AG10803 (cell line): ENCODE measurements at places on chromosomes 2 and 18.

DNA sequence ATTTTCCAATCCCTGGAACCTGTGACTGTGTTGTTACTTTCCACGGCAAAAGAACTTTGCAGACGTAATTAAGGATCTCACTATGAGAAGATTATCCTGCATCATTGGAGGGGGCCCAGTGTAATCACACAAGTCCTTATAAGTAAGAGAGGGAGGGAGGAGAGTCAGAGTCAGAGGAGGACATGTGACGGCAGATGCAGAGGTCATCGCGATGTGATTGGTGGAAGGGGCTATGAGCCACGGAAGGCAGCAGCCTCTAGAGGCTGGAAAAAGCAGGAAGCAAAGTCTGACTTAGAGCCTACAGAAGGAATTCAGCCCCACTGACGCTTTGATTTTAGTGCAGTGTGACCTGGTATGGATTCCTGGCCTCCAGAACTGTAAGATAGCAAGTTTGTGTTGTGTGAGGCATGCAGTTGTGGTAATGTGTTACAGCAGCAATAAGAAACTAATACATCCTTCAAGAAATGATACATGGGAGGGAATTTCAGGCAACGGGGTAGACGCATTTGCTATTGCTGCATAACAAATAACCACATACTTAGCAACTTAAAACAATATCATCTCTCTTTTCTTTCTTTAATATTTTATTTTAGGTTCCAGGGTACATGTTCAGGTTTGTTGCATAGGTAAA is 112.7 kb upstream of the SERPINE2 start:
- DNase-seq, result no peak

GRCh38 chr2:127763776-127764175 is 47.2 kb downstream of the WDR33 start:
- DNase-seq, result peak; percentile 37

DNA sequence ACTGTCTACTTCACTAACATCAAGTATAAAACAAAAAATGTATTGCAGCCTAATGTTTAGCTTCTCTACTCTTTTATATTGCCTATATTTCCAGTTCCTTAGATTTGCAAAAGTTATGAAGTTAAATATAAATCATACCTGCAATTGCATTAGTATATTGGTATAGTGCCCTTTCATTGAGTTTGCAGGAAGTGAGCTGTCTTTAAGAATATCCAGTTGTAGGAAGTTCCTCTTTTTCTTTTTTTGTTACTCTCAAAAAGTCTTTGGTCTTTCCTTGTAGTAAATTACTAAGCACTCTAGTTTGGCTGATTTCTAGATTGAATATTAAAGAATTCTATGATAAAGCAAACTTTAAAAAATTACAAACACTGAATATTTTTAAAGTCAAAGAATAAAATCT is 71.3 kb upstream of the FN1 start:
- DNase-seq, result no peak

DNA sequence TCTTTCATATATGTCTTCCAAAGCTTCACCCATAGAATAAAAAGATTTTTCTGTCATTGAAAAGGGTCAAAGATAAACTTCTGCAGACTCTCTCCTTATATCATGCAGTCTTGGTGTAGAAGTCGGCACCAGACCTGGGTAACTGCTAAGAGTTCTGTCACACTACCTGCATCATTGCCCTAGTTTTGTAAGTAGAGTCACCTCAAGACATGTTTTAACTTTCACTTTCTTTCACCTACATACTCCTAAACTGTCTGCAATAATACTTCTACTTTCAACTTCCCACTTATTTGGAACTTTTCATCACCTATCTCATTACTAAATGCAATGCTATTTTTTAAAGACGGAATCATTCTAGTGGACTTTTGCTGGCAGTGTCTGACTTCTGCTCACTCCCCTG is 475.6 kb upstream of the VRK2 start:
- DNase-seq, result no peak

DNA sequence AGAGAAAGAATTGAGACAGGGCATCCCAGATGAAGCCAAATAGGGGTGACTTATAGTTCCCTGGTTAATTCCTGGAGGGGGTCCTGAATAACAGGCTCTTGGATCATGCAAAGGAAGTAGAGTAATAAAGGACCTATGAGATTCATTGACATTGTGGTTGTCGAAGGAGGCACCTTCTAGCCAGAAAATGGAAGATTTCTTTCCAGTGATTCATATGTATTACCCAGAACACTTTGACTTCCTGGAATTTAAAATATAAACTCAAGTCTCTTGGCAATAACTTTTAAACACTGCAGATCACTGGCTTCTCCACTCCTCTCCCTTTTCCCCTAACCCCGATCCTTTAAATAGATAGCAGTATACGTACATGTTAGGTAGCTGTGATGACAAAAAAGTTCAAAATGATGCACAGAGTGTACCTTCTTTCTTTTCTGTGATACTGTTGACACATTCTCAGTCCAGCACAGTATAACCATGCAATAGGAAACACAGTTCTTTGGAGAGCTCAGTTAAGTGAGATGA is 211.8 kb downstream of the LTBP1 start:
- peak; percentile 53 for DNase-seq

DNA sequence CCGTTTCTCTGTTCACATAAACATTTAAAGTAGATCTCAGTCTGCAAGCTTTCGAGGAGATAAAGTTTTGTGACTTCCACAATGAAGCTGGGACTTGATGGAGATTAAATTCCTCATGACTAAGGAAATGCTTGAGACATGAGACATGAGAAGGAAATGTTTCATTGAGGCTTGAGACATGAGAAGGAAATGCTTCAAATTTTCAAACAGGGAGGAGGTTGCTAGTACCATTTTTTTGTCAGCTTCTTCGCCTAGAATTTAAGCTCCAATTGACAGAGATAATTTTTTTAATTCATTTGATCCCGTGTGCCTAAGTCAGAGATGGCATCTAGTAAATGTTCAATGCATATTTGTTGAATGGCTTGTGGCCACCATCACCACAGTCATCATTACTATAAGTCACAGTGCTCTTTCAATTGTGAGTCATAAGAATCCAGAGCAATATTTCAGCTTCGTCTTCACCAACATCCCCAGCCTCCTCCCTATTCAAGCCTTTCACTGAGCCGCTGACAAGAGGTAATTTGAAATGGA is 543 bp upstream of the MARCHF4 start:
- peak; percentile 94 for DNase-seq

GRCh38 chr2:71507476-71507875 is 54.1 kb downstream of the DYSF start:
- no peak for DNase-seq

GRCh38 chr2:69253112-69253511 is 133.9 kb downstream of the GFPT1 start:
- DNase-seq, result peak; percentile 75

DNA sequence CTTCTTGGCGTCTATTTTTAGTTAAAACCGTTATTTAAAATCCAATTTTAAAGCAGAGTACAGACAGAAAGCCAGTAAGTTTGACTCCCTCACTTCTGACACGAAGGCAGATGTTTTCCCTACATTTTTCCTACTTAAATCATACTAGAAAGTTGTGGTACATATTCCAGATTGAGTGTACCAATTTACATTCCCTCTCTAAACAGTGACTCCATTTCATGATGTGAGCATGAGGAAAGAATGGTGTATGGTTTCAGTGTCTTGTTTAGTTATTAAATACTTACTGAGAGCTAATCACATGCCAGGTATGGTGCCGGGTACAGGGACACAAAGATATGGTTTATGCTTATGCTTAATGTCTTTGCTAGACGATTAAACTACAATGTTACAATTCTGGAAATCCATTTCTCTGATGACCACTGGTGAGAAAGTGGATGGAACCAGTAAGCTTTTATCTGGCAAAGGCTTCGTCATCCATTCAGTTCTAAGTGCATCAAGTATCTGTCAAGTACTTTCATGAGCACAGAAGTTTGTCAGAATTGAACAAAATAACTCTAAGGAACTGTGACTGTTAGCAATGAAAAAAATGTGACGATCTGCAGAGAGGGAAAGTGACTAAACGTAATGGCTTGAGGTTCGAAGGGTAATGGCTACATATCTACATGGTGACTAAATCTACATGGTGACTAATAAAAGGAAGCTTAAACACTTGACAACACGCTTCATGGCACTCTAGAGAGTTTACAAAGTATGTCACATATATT is 25.7 kb downstream of the MAP4K3 start:
- peak; percentile 83 for DNase-seq

DNA sequence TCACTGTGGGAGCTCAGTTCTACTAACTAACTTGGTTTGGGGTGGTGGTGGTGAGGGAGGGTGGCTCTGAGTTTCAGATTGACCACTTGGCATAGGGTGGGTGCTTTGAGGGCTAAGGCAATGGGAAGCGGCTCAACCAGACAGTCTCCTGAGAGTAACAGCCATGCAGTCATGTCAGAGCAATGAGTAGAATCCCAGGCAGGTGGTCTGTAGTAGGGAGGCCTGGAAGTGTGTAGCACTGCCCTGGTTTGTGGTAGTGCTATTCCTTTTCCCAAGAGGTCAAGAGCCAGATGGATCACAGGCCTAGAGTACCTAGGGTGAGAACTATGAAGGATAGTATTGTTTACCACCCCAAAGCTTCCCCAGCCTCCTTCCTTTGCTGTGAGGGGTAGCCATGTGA is 18.7 kb upstream of the RAPH1 start:
- DNase-seq, result no peak

DNA sequence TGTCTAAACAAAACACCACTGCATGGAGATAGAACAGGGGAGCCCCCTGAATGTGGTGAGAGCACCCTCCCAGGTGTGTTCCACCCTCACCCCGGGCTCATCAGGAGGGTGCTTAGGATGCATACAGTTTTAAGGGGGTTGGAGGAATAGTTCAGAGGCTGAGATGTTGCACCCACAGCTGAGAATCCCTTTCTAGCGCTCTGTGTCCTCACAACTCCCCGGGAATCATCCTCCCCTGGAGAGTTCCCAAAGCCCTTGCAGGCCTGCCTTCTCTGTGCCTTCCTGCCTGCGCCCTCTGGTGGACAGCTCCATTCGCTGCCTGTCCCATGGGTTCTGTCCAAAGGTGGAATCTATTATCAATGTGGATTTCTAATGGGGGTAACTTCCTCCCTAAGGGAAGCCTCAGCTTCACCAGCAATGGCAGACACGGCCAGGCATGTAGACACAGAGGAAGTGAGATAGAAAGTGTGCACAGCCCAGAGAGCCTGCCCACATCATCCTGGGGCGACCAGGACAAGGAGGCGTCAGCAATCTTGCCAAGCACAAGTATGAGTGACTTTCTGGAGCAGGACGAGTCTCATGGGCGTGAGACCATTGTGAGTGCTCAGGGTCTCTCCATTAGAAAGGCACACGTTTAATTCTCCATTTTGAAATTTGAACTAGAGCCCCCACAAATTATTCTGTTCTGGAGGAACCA is 1.2 kb upstream of the UGT1A5 start:
- DNase-seq, result peak; percentile 68

- no peak for DNase-seq
These were observed 83.2 kb upstream of the FRZB start for GRCh38 chr2:182949572-182950189.

- DNase-seq, result no peak
These were observed 40.0 kb downstream of the HK2 start for GRCh38 chr2:74873678-74874640.

GRCh38 chr2:2662847-2663356 is 331.8 kb upstream of the MYT1L start:
- no peak for DNase-seq

- DNase-seq, result peak; percentile 61
These were observed 12.3 kb upstream of the ASNSD1 start for GRCh38 chr2:189648846-189649509.

DNA sequence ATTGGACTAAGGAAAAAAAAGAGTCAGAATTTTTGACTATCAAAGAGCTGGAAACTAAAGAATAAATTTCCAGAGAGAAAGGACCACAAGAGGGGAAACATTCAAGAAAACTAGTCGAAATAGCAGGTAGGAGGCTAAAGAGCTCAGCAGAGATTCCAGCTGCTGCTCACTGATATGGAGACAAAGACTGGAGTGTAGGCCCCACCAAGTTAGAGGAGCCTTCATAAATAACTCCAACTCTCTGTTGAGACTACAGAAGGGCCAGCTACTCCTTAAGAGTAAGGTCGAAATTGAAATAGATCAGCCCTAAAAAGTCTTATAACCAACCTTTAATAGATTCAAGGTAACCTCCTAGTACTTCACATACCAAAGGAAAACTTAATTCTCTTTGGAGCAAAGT is 31.1 kb downstream of the SS18 start:
- no peak for DNase-seq

GRCh38 chr2:71353248-71353647 is 21.7 kb downstream of the ZNF638 start:
- DNase-seq, result no peak

DNA sequence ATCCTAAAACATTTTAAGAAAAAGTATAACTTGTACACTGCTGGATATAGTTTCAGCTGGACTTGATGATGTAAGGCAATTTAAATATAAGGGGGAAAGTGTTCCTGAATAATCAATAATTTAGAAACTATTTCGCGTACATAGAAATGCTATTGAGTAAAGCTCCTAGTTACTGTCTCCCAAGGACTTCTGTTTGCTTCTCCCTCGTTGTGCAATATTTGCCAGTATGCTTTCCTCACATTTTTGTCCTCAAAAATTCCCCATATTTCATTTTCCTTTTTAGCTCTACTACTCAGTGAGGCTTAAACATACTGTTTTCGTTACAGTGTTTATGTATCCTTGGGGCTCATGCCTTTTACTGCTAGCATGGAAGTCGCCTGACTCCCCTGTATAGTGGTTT is 36.9 kb downstream of the ATP9B start:
- no peak for DNase-seq

DNA sequence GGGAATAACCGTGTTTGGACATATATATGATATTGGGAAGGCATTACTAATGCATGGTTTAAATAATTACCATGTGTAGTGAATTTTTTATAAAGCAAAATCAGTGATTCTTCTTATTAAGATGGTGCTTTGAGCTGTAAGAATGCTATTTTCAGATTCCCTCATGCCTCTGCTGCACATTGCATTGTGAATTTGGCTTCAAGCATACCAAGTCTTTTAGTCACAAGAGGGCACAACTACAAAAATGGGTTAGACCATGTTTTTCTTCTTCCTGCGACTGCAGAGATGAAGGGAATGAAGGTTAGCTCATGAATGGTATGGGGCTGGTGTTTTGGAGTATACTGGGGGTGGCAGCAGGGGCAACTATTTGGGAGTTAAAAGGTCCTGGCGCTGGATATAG is 320.1 kb downstream of the SLC4A3 start:
- DNase-seq, result peak; percentile 62

DNA sequence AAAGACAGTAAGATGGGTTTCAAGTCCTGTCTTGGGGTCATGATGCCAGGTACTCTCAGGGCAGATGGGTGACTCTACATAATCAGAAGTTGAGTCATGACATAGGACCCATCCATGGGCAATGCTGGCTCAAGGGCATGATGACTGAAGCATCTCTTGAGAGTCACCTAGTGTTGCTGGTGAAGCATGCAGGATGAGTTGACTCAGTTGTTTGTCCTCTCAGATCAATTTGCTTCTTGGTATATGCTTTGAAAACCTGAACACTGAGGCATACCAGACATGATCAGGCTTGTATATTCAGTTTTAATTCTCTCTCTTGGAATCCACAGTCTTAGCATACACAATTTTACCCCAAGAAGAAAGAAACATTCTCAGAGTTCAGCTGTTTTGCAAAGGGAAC is 658.9 kb upstream of the NXPH2 start:
- DNase-seq, result no peak
